ENCODE measurements at places on chromosomes 5 and 9. TPM values are rescaled to one million over a fixed set of nuclear protein-coding genes. Genes with fewer than 3 reads are reported as not detected.

DNA sequence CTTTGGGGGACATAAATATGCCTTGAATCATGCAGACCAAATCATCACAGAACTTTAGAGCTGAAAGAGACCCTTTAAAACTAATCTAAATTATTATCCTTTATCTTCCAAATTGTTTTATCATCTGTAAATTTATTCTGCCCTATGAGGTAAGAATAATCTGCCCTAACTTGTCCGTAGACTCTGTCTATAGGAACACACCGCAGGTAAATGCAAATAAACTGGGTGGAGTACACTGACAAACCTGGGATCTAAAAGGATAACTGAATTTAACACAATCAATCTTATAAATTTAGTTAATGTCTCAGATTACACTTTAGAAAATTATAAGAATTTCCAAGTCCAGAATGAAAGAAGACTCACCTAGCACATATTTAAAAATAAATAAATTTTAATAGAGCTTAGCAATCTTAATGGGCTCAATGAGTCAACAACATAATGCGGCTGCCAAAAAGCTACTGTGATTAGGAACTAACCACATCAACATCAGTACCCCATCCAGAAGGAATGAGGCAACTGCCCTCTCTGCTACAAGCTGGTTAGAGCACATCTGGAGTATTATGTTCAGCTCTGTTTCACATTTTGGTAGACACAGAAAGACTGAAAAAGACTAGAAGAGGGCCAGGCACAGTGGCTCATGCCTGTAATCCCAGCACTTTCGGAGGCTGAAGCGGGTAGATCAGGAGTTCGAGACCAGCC, 5.6 kb downstream of the MEGF9 start:
- peak; percentile 57 for DNase-seq

- no peak for DNase-seq
Measured at GRCh38 chr9:116697887-116698286, 10.8 kb downstream of the TRIM32 start.

DNA sequence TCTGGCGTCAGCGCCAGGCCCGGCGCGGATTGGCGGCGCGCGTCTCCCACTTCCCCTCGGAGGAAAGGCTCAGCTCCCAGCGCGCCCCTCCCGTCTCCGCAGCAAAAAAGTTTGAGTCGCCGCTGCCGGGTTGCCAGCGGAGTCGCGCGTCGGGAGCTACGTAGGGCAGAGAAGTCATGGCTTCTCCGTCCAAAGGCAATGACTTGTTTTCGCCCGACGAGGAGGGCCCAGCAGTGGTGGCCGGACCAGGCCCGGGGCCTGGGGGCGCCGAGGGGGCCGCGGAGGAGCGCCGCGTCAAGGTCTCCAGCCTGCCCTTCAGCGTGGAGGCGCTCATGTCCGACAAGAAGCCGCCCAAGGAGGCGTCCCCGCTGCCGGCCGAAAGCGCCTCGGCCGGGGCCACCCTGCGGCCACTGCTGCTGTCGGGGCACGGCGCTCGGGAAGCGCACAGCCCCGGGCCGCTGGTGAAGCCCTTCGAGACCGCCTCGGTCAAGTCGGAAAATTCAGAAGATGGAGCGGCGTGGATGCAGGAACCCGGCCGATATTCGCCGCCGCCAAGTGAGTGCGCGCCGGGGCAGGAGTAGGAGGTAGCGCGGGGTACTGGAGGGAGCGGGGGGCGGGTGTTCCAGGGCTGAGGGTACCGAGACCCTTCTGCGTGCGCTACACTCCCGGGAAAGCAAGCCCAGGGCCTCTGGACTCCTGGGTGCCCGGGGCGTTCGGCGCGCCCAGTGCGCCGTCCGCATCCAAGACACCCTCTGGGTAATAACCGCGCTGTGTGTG, at the start of gene MSX2:
Gene MSX2, plus strand, starts transcription at position 99 of the 777 bp plus-strand sequence. Its CDS starts 78 bp downstream, at position 177.
- DNase-seq = no peak

F12 gene
- total RNA-seq = 0.63 TPM

NEUROG1 gene
- total RNA-seq = not detected

All from HFFc6 (cell line).